Stimulated activated CD8-positive, alpha-beta memory T cell treated with anti-CD3 and anti-CD28 coated beads, Interleukin-4, amount 100 ng/mL, for 1 hour (primary cell): ENCODE measurements at places on chromosomes 11 and 22.

DNA sequence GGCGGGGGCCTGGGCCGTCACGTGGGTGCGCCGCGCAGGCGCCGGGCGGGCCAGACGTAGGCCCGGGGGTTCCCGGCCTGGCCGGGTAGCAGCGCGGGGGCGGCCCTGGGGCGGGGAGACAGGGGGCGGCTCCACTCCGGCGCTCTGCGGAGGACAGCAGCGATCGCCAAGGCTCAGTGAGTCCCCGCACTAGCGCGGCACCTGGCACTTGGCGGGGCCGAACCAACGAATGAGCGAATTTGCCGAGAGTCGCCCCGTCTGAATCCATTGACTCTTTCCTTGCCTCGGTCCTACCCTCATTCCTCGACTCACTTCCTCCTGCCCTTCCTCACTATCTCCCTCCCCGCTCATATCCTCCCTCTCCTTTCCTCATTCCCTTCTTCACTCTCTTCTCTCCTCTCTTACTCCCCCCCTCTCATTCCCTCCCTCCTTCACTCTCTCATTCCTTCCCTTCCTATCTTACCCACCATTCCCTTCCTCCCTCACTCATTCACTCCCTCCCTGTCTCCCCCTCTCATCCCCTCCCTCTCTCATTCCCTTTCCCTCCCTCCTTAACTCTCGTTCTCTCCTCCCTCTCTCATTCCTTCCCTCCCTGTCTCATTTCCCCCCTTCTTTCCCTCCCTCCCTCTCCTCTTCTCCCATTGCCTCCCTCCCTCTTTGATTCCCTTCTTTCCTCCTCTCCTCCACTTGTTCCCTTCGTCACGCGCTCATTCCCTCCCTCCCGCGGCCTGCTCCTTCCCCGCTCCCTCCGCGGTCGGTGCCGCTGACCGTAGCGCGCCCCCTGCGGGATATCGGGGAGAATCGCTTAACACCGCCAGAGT is 476 bp upstream of the KLHL22 start:
- DNase-seq: peak; percentile 87

GRCh38 chr11:69253028-69253427 is 40.9 kb upstream of the MYEOV start:
- DNase-seq: no peak

DNA sequence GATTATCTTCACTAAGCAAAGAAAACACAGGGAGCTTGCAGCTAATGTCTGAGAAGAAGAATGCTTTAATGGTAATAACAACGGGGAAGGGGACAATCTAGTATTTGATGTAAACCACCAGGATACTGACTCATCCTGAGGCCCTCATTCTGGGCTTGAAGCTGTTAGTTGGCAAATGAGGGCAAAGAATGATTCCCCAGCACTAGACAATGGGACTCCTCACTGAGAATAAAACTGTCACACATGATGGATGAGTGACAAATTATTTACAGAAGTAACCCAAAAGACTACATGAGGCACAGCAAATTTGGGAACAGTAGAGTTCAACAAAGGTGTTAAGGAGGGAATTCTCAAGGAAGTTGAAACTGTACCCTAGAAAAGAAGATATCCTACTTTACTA is 76.3 kb downstream of the FAM168A start:
- DNase-seq: no peak

DNA sequence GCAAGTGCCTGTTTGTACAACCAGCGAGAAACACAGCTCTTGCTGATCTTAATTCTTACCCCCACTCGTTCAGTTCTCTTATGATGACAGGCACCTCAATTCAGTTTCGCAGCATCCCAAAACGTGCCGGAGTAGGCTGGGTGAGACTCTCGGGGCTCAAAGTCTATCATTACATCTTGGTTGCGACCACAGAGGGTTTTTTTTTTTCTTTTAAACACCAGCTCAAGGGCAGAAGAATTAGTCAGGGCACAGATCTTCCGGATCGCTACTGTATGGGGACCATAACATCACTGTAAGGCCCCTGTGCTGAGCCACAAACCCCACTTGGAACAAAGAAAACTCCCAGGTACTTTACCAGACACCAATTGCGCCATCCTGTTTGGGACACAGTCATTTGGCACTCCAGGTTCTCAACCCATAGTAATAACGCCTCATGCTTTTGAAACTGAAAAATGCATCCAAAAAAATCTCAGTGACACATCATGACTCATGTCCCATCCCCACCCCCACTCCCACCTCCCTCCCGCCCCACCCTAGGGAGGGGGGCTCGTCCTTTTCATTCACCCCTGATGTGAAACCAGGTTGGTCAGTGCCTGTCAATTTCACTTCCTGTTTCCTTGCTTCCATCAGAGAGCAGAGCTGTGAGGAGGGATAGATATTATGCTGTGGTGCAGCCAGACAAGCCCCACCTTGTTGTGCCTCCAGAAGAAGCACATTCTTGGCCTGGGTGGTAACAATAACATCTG is 41.0 kb upstream of the CD5 start:
- peak; percentile 55 for DNase-seq

DNA sequence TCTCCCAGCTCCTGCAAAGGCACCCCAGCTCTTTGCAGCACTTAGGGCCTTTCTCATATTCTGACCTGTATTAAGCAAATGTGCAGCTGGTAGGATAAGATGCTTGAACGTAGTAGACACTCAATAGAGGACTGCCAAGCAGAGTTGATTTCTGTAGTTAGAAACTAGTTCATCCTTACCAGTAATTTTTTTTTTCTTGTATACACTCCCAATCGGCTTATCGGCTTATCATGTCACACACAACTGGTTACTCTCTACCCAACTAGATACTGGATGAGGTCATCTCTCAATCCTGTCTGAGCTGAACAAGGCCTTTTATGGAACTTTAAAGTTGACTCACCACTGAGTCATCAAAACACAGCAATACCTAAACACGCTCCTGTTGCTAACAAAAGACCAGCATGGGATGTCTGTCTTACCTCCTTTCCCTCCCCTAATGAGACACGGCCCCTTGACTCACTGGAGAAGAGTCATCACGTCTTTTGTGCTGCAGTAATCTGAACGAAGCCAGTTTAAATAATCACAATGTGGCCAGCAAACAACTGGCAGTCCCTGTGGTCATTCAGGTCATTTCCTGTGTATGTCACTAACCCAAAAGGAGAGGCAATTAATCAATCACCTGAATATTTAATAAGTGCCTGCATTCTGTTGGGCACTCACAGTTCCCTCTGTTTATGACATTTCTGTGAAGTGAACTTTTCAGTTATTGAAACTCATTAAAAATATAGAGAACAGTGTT is 7.5 kb upstream of the WEE1 start:
- no peak for DNase-seq

DNA sequence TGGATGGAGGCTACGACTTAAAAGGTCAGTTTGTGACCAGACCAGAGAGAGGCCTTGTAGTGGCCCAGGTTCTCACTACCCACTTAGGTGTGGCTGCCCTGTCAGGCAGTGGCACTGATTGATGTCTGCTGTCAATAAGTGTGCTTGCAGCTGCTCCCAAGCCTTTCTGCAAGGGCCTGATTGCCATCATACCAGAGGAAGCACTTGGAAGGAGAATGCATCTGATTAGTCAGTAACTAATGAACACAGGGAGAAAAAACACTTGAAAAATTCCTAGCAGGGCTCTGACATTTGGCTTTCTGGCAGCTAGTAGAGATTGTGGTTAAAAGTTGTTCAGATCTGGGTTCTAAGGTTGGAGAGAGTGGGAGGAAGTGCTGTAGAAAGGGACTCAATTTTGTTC is 107.5 kb downstream of the NAV2 start:
- no peak for DNase-seq

DNA sequence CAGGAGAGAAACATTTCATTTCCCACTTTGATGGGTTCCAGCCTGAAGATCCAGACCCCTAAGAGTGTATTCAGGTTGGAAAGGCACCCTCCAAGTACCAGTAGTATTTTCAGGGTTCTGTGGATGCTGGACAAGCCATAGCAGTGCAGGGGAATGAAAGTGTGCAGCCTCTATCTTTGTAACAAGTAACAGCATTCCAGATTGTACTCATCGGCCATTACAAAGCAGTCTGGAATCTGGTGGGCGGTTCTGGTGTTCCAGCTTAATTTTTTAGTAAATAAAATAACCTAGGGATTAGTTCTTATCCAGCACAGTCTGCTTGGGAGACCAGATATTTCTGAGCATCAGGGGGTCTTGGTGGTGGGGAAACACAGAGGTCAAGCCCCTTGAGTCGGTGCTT is 22.6 kb downstream of the APLNR start:
- no peak for DNase-seq

GRCh38 chr22:31019191-31019930 is 50.3 kb downstream of the TUG1 start:
- no peak for DNase-seq

GRCh38 chr11:134821422-134821821 is 409.4 kb upstream of the B3GAT1 start:
- DNase-seq: no peak

GRCh38 chr22:40407831-40408717 is 37.7 kb downstream of the SGSM3 start:
- DNase-seq: no peak

GRCh38 chr11:112526699-112527416 is 266.2 kb upstream of the PLET1 start:
- DNase-seq: no peak

- DNase-seq: no peak
Measured at GRCh38 chr11:9802291-9802861, 138.5 kb downstream of the SWAP70 start.

- no peak for DNase-seq
Measured at GRCh38 chr11:45805305-45806071, 539 bp downstream of the SLC35C1 start.

GRCh38 chr11:102573851-102574250 is 43.3 kb upstream of the MMP7 start:
- no peak for DNase-seq

- no peak for DNase-seq
Measured at GRCh38 chr11:97937501-97937900, 1083.2 kb upstream of the CNTN5 start.

GRCh38 chr11:18526130-18526520 is 617 bp downstream of the TSG101 start:
- DNase-seq: no peak

GRCh38 chr11:125433454-125434121 is 62.5 kb downstream of the FEZ1 start:
- no peak for DNase-seq

GRCh38 chr22:20865331-20865730 is 6.5 kb downstream of the SNAP29 start:
- DNase-seq: no peak

GRCh38 chr22:48175721-48176120 is 1413.3 kb downstream of the TBC1D22A start:
- no peak for DNase-seq
